Stimulated activated CD8-positive, alpha-beta memory T cell treated with anti-CD3 and anti-CD28 coated beads, Interleukin-7, amount 100 ng/mL, for 1 hour (primary cell): ENCODE measurements at places on chromosomes 4 and X.

GRCh38 chr4:123585111-123585510 lies 188.5 kb downstream of the SPRY1 start:
- no peak for DNase-seq

DNA sequence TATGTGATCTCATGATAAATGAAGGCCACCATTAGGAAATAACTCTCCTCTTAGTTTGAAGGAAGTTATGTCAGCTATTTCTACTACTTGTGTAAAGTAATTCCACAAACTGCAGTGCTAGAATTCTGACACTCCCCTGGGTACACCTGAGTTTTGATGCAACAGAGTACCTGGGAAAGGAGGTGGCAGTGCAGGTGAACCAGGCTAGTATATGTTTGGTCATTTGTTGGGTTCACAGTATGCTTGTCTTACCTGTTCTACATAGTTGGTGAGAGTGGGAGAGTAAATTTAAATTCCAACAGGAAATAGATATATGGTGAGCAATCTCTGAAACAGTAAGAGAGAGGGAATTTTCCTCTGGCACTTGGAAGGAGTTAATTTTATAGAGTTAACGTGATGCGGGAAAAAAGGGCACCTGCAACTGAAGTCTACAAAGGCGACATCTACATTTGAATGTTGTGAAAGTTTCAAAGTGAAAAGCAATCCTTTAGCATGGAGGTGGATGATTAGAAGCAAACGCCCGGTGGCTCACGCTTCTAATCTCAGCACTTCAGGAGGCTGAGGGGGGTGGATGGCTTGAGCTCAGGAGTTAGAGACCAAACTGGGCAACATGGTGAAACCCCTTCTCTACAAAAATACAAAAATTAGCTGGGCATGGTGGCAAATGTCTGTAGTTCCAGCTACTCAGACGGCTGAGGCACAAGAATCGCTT lies 8.3 kb upstream of the SLC10A6 start:
- DNase-seq = no peak

DNA sequence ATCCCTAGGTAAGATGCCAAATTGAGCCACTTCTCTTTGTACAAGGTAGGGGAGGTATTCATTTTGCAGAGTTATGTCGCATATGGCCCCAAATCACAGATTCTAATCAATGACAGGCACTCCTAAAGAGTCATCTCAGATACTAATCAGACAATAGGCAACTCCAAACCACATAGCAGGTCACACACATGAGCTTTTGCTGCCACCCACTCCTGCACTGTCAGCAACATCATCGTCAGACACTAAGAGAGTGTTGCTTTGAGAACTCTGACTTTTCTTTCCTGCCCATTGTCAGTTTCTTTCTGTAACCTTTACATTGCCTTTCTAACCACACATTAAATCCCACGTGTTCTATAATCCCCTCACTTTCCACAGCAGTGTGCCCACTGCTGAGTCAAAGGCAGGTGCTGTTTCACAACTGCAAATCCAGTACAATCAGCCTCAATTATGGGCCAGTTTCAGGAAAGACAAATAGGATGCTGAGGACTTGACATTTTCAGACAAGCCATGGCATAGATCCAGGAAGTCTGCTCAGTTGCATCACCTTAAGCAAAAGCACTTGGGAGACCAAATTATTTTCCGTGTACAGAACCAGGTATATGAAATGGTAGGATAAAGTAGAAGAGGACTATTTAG lies 23.5 kb downstream of the TMEM31 start:
- no peak for DNase-seq

DNA sequence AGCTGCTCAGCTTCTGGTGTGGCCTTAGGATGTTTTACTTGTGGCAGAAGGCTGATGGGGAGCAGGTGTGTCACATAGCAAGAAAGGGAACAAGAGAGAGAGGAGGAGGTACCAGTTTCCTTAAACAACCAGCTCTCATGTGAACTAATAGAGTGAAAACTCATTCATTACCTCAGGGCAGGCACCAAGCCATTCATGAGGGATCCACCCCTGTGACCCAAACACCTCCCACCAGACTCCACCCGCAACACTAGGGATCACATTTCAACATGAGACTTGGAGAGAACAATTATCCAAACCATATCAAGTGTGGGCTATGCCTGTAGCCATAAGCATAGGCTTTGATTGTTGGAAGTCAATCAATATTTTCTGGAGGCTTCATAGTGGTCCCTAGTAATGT lies 56.0 kb downstream of the GSX2 start:
- DNase-seq = no peak

DNA sequence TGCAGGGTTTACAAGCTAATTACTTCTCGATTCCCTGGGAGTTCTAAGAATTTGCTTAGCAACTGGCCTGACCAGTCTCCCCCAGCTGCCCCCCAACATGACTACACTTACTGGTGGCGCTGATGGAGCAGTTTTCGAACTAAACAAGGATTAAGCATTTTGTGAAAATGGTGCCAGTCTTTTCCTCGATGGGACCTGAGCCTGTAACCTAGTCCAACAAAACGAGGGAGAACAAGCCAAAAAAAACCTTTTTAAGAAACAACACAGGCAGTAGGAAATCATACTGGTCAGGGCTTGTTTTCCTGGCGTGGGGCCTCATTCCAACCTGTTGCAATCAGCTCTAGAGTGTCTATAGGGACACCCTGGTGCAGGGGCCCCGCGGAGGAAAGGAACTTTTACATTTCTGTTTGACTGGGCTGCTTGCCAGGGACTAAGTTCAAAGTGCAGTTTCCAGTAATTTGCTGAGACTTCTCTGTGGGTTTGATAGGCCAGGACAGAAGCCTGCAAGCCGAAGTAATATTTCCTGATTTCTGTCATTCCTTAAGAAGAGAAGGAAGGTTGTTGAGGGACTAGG lies 158.7 kb downstream of the SPRY1 start:
- no peak for DNase-seq

- DNase-seq = no peak
Measured at GRCh38 chrX:125782184-125782583, 383.9 kb downstream of the DCAF12L2 start.

DNA sequence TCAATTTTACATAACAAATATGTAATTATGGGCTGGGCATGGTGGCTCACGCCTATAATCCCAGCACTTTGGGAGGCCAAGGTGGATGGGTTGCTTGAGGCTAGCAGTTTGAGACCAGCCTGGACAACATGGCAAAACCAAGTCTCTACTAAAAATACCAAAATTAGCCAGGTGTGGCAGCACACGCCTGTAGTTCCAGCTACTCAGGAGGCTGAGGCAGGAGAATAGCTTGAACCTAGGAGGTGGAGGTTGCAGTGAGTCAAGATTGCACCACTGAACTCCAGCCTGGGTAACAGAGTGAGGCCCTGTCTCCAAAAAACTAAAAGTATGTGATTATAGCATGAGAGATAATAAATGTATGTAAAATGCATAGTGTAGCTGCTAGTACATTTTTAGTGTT lies 229.0 kb downstream of the PPARGC1A start:
- no peak for DNase-seq
